Naive thymus-derived CD8-positive, alpha-beta T cell (primary cell): ENCODE measurements at places on chromosomes 3 and 15. TPM values are rescaled to one million over a fixed set of nuclear protein-coding genes. Genes with fewer than 3 reads are reported as not detected.

- H3K36me3 ChIP-seq: no peaks in the 10 kb centered on the region
- no peak overlapping the region for H3K27ac ChIP-seq
- no peak for DNase-seq
Measured at GRCh38 chr3:36540888-36541518, 160.7 kb downstream of the STAC start.

- H3K4me1 ChIP-seq: peaks cover 7% of the 10 kb centered on the region
- no peak overlapping the region for H3K4me3 ChIP-seq
- H3K27me3 ChIP-seq: peaks cover 5% of the 10 kb centered on the region
- peaks cover 4% of the 10 kb centered on the region for H3K36me3 ChIP-seq
- H3K27ac ChIP-seq: no peak overlapping the region
Measured at GRCh38 chr3:50263478-50264382, 5.2 kb upstream of the SEMA3B start.

GRCh38 chr15:31214158-31214863 lies 112.3 kb upstream of the KLF13 start:
- no peak for DNase-seq
- H3K4me1 ChIP-seq: peaks cover 14% of the 10 kb centered on the region
- peak overlapping the region; percentile 93 for H3K27ac ChIP-seq
- H3K27me3 ChIP-seq: no peaks in the 10 kb centered on the region
- no peaks in the 10 kb centered on the region for H3K36me3 ChIP-seq

DNA sequence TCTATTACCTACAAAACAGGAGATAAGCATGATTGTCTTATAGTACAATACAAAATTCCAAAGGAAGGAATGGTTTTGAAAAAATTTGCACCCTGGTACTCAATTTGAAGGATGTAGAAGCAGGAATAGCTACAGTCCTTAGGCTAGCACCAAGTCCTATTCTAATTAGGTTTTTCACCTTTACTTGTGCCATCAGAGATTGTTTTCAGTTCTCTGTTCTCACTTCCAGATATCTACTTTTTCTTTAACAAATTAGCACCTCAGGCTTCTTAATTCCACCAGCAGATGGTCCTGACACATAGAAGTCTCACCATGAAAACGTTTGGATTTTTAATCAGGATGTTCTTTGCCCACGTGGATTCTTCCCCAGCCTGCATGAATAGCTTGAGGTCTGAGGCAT lies 43.8 kb downstream of the IL5RA start:
- H3K36me3 ChIP-seq: no peaks in the 10 kb centered on the region
- no peaks in the 10 kb centered on the region for H3K27me3 ChIP-seq
- no peak overlapping the region for H3K27ac ChIP-seq
- H3K4me3 ChIP-seq: no peak overlapping the region
- H3K4me1 ChIP-seq: no peaks in the 10 kb centered on the region
- DNase-seq: no peak

DNA sequence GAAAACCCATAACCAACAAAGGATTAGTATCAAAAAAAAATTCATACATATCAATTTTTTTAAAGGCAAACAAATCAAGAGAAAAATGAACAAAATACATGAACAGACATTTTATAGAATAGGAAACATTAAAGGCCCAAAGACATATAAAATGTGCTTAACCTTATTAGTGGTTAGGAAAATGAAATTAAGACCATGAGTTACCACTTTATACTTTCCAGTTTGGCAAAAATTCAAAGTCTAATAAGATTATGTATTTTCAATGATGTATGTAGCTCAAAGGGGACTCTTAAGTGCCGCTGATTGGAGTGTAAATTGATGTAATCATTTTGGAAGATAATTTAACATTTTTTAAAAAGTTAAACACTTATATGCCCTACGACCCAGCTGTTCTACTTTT lies 89.2 kb downstream of the BOC start:
- no peak overlapping the region for H3K4me3 ChIP-seq
- DNase-seq: no peak
- peaks cover 32% of the 10 kb centered on the region for H3K36me3 ChIP-seq
- no peaks in the 10 kb centered on the region for H3K4me1 ChIP-seq
- no peaks in the 10 kb centered on the region for H3K27me3 ChIP-seq

- no peak for DNase-seq
- H3K36me3 ChIP-seq: no peaks in the 10 kb centered on the region
- no peak overlapping the region for H3K27ac ChIP-seq
- peaks cover 2% of the 10 kb centered on the region for H3K4me1 ChIP-seq
Measured at GRCh38 chr15:69658411-69658945, 205.9 kb downstream of the RPLP1 start.

DNA sequence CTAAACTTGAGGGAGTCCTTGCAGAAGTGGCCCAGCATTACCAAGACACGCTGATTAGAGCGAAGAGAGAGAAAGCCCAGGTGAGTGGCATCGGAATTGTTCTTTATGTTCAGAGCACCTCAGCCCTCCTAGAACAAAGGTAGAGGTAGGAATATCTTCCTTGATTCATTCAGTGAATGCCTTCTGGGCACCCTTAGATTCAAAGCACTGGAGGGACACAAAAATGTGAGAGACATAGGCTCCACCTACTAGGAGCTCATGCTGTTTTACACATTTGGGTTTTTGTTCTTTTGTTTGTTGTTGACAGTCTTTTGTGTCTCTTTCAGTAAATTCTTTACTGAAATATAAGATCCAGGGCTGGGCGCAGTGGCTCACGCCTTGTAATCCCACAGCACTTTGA lies 68.2 kb downstream of the IQGAP1 start:
- H3K27me3 ChIP-seq: no peaks in the 10 kb centered on the region
- no peak for DNase-seq
- peaks cover 93% of the 10 kb centered on the region for H3K36me3 ChIP-seq
- no peak overlapping the region for H3K27ac ChIP-seq
- no peak overlapping the region for H3K4me3 ChIP-seq

DNA sequence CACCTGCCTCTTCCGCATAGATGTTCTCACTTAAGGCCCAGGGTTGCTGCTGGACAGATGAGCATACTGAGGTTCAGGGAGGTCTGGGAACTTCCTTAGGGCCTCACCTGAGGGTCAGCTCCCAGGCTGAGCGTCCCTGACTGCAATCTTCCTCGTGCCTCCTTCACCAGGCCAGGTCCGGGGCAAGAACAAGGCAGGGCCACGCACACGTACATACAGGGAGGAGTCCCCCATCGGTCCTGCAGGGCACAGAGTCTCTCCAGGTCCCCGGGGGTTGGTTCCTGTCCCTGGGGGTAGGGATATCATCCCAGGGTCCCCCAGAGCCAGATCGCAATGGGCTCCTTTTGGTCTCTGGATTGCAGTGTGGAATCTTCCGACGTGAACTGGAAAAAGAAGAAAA lies 130.1 kb downstream of the LRRK1 start:
- H3K36me3 ChIP-seq: no peaks in the 10 kb centered on the region
- H3K27me3 ChIP-seq: peaks cover 10% of the 10 kb centered on the region
- H3K27ac ChIP-seq: peak overlapping the region; percentile 28

GRCh38 chr15:79160211-79160610 lies 69.6 kb upstream of the RASGRF1 start:
- no peaks in the 10 kb centered on the region for H3K36me3 ChIP-seq
- DNase-seq: no peak
- H3K4me3 ChIP-seq: no peak overlapping the region
- no peaks in the 10 kb centered on the region for H3K4me1 ChIP-seq
- peaks cover 6% of the 10 kb centered on the region for H3K27me3 ChIP-seq

DNA sequence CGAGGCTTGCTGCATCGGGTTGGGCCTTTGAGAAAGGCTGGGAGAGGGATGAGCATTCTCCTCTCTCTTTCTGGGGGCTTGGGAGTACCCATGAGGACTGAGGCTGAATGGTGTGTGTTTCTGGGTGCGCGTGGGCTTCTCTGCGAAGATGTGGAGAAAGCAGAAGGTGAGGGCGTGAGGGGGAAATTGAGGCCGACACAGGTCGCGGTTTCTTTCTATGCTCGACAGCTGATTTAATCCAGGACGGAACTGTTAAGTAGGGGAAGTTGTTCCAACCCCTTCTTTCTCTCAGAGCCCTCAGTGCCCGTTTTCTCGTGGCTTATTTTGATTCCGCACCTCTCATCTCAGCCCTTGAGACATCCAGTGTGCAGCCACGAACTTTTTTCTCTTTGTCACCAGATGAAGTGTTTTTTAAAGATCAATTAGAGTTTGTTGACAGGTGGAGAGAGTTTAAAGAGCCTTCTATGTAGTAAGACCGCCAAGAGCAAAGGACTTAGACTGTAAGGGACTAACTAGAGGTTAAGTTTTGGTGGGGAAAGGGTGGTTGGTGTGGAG lies 711 bp downstream of the STARD9 start:
- peak overlapping the region; percentile 87 for H3K4me3 ChIP-seq
- peak overlapping the region; percentile 92 for H3K27ac ChIP-seq
- no peaks in the 10 kb centered on the region for H3K27me3 ChIP-seq
- H3K4me1 ChIP-seq: peaks cover 40% of the 10 kb centered on the region

DNA sequence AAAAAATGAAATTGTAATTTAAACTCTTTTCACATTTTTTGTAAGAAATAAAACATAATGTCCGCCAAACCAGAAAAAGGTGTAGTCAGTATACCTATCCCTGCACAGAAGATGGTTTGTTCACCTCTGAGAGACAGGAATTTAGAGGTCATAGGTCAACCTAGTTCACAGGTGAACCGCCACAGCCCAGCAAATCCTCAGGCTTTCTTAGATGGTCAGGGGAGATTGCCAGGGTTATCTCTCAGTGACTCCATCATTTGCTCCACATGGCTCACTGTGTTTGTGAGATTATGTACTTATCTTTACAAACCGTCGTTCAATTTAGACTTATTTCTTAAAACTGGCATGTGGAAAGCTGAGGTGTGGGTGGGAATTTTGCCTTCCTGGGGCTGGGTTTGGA lies 264.2 kb downstream of the GABRG3 start:
- H3K27ac ChIP-seq: no peak overlapping the region
- H3K27me3 ChIP-seq: no peaks in the 10 kb centered on the region
- H3K4me3 ChIP-seq: no peak overlapping the region

DNA sequence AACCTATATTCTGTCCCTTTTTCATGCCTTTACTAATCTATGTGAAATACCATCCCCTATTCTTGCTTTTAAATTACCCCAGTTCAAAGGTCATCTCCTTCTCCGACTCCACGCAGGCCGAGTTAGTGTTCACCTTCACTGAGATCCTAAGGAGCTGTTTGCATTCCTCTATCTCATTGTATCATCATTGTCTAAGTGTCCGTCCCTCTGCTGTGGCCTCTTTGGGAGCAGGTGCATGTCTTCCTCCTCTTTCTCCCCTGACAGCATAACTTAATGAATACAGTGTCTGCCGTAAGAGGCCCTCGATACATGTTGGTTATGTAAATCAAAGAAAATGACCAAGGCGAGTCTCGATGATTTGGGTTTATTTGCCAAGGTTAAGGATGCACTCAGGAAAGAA lies 4.9 kb upstream of the PPP1R2 start:
- peak overlapping the region; percentile 81 for H3K4me3 ChIP-seq
- no peaks in the 10 kb centered on the region for H3K27me3 ChIP-seq
- H3K4me1 ChIP-seq: peaks cover 90% of the 10 kb centered on the region
- H3K27ac ChIP-seq: peak overlapping the region; percentile 85
- H3K36me3 ChIP-seq: no peaks in the 10 kb centered on the region

The SCN5A gene
- total RNA-seq: 0.25 TPM

The COL6A5 gene
- not detected for total RNA-seq

DNA sequence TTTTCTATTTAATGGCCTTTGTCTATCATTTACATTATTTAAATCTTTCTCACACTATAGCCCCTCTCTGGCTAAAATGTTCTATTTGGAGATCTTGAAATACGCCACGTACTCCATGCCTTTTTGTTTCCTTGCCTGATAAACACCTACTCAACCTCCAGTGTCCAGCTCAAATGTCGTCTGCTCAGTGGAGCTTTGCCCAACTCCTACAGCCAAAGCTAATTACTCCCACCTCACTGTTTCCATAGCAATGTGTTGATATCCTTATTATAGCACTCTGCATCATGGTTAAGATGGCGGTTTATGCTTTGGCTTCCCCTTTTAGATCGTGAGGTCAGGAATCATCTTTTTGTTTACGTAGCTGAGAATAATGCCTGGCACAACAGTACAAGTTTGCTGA lies 55.9 kb downstream of the NGLY1 start:
- no peaks in the 10 kb centered on the region for H3K4me1 ChIP-seq
- H3K4me3 ChIP-seq: no peak overlapping the region
- peaks cover 4% of the 10 kb centered on the region for H3K36me3 ChIP-seq
- DNase-seq: no peak
- H3K27ac ChIP-seq: no peak overlapping the region

DNA sequence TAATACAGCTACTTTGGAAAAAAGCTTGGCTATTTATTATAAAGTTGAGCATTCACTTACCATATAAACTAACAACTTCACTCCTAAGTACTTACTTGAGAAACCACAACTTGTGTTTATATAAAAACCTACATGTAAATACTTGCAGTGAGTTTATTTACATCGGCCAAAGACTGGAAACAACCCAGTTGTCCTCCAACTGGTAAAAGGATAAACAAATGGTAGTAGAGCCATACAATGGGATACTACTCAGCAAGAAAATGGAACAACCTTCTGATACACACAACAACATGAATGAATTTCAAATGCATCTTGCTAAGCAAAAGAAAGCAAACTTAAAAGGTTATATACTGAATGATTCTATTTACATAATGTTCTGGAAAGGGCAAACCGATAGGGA lies 63.7 kb downstream of the SLC7A14 start:
- DNase-seq: no peak
- H3K27me3 ChIP-seq: no peaks in the 10 kb centered on the region
- H3K27ac ChIP-seq: no peak overlapping the region

GRCh38 chr3:196115678-196116083 lies 33.8 kb upstream of the TFRC start:
- H3K4me1 ChIP-seq: peaks cover 34% of the 10 kb centered on the region
- H3K27me3 ChIP-seq: no peaks in the 10 kb centered on the region
- H3K36me3 ChIP-seq: no peaks in the 10 kb centered on the region
- H3K4me3 ChIP-seq: no peak overlapping the region

The PYGO1 gene
- total RNA-seq: not detected

The NAA50 gene
- 63.2 TPM for total RNA-seq

The LMAN1L gene
- total RNA-seq: 0.57 TPM

The DZIP1L gene
- not detected for total RNA-seq

The IGF2BP2 gene
- 0.49 TPM for total RNA-seq

DNA sequence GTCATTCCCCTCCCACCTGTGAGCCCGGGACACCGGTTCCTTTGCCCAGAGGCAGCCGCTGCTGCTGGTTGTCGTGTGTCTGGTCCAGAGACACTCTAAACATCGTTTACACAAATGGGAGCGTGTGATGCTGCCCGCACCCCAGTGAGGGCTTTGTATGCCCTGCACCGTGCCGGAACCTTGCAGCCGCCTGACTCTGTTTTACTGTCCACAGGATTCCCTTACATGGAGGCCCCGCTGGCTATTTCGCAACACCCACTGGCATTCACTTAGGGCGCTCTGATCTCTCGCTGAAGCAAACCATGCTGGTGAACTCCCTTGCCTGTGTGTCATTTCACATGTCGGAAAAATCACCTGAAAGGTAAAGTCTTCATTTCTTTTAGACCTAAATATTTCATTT lies 100.8 kb upstream of the SLC6A6 start:
- no peaks in the 10 kb centered on the region for H3K27me3 ChIP-seq
- H3K36me3 ChIP-seq: no peaks in the 10 kb centered on the region
- peaks cover 8% of the 10 kb centered on the region for H3K4me1 ChIP-seq

- no peaks in the 10 kb centered on the region for H3K27me3 ChIP-seq
- no peaks in the 10 kb centered on the region for H3K4me1 ChIP-seq
- H3K27ac ChIP-seq: no peak overlapping the region
- H3K4me3 ChIP-seq: no peak overlapping the region
- DNase-seq: no peak
Measured at GRCh38 chr15:44909423-44909822, 47.1 kb upstream of the TERB2 start.

- H3K4me3 ChIP-seq: no peak overlapping the region
- H3K27ac ChIP-seq: no peak overlapping the region
- no peaks in the 10 kb centered on the region for H3K27me3 ChIP-seq
- DNase-seq: no peak
- peaks cover 4% of the 10 kb centered on the region for H3K36me3 ChIP-seq
Measured at GRCh38 chr3:33993631-33994030, 195.2 kb downstream of the PDCD6IP start.
